ENCODE measurements at places on chromosomes 13 and 19. TPM values are rescaled to one million over a fixed set of nuclear protein-coding genes. Genes with fewer than 3 reads are reported as not detected.

Gene SLC10A2
- total RNA-seq: not detected

Gene TMC4
- total RNA-seq: 4.0 TPM

Gene CDKN2D
- total RNA-seq: 5.5 TPM

Gene PNMA8B
- total RNA-seq: 0.70 TPM

Gene CTU1
- 13.6 TPM for total RNA-seq
